Astrocyte of the cerebellum (primary cell): ENCODE measurements at places on chromosomes 3 and 15.

- DNase-seq, result no peak
Measured at GRCh38 chr3:48739617-48739954, 22.6 kb upstream of the IP6K2 start.

DNA sequence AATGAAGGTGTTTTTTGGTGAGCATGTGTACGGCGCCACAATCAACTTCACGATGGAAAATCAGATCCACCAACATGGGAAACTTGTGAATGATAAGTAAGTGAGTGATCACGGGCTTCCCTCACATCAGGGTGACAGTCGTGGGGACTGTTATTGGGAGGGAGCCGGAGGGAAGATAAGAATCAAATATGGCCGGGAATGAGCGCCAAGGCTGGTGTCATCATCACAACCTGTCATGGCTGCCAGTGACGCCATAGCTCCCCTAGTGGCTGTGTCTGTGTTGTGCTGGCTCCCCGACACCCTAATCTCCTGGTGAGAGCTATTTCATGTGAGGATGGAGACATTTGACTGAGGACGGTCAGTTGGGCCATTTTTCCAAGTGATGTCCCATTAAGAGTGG, 168.5 kb downstream of the SV2B start:
- no peak for DNase-seq

DNA sequence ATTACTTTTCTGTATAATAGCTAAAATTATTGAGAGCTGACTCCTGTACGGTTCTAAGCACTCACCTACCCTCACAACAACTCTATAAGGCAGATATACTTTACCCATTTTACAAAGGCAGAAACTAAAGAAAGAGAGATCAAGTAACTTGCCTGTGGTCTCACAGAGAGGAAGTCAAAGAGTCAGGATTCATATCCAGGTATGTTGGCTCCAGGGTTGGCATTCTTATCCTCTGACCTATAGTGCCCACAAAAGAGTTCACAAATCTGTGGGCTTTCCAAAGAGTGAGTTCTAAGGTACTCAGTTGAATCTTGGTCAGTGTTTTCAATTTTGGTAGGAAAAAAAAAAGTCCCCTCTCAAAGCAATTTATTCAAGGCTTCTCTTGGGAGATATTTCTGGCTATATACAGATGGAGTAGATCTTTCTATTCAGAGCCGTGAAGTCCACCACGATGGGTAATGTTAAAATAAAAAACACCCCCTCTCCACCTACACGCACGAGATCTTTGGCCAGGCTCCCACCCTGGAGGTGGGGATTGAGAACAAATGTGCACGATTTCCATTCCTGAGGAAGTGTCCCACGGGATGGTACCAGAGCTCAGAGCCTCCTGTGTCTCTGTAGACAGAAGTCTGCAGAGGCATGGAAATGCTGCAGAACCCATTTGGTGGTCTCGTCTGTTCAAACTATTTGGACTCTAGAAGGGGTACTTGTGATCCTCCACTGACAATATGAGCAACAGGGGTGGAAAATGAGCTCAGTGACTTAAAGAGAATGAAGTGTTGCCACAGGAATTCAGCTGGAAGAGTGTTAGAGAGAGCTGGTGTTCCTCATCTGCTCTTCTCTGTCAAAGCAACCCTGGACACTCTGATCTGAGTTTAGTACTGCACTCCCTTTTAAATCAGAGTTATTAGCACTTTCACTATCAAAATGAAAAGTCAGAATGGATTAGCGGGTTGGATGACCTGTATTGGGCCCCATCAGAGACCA, 212.1 kb upstream of the EIF1B start:
- no peak for DNase-seq

DNA sequence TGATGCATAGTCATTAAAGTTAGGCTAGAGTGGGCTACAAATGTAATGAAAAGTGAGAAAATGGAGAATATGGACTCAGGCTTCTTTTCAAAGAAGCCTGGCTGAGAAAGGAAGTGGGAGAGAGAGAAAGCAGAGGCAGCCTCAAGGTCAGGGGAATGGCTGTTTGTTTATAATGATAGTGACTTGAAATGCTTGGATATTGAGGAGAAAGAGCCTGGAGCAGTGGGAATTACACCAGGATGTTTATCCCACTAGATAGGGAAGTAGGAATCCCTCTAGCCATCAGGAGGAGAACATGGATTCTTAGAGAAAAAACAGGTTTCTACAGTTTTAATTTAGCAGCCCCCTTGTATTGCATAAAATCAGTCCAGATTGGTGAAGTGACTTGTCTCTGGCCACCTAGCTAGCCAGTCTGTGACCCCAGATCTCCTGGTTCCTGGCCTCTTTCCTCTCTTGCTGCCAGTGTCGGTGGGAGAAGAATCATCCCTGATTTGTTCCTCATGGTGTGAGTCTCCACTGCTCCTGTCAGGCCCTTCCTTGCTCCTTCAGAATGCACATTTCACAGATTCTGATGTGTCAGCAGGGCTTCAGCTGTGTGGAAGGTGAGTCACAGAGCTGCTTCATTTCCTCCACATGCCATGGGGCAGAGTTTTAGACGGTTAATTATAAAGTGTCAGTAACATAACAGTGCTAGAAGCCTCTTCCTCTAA, 32.9 kb downstream of the SEMA6D start:
- DNase-seq, result peak; percentile 52
